ENCODE measurements at places on chromosomes 16 and 17.
A peak's percentile ranks its signal among the peaks of the same experiment; 100 is the strongest.

DNA sequence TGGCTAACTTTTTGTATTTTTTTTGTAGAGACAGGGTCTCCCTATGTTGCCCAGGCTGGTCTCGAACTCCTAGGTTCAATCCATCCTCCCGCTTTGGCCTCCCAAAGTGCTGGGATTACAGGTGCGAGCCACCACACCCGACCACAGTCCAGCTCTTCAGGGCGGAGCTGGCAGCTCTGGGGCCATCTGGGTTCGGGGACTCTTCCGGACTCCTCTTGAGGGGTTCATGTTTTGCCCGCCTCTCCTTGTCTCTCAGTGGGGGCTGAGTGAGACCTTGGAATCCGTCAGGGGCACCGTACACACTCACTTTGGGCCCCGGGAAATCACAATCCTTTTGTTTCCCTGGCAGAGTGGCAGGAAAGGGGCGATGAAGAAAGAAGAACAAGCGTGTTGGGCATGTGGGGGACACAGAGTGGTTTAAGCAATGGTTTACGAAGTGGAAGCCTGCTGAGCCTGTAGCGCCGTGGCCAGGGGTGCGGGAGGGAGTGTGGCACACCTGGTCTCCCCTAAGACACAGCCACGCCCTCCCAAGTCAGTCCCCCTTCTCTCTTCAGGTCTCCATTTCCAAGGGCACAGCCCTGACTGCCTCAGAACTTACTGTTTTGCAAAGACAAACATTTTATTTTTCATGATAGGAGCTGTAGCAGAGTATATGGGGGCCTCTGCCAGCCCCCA is 26.1 kb downstream of the TNS4 start:
- no peak for DNase-seq

DNA sequence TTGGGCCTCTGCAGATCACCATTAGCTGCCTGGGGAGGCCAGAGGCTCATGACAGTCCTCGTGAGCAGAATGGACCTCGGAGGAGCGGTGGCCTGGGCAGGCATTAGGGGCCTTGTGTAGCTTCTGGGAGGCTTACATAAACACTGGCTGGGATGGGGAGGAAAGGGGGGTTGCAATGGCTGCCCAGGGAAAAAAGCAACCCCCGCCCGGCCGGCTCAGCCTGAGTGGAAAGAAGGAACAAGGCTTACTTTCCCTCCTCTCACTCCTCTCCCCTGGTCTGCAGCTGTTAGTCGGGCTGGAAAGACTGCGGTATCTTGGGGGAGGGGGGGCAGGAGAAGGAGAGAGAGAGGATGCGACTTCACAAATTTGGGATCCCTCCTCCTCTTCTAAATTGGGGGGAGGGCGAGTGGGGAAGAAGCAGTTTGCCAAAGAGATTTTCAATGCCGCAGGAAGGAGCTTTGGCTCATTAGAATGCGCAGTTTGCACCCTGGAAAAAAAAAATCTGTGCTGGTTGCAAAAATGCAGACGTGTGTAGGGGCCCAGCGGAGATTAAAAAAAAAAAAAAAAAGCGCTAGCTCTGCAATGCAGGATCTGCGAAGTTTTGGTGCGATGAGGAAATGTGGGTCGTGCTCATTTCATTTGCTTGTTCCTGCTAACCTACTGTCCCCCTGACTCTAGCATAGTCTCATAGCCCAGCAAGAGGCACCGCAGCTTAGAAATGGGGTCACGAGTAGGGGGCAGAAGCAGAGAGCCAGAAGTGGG is 6.6 kb upstream of the NR1D1 start:
- DNase-seq: no peak

GRCh38 chr17:20896153-20896649 is 146.6 kb downstream of the USP22 start:
- DNase-seq: no peak

DNA sequence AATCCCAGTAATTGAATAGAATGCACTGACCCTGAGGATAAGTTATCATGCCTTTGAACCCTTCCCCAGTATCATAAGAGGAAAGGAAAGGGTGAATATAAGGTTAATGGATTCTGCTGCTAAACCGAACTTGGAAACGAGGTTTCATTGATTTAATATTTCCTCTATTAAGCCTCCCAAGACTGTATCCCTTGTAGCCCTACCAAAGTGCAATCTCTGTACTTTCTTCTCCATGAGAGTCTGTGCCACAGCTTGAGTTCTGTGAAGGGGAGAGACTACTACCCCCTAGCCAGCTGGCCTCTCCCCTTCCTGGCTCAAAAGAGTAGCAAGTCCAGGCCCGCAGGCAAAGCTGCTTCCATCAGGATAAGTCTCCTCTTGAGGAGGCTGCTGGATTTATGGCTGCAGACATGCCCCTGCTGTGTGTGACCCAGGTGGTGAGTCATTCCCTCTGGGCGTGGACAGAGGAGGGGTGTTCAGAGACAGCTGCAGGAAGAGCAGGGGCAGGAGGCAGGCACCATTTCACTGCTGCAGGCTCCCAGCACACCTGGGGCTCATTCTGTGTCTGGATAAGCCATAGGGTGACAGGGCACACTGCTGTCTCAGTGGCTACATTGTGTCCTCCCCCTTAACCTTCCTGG is 58.4 kb downstream of the TOM1L2 start:
- DNase-seq: peak; percentile 38

DNA sequence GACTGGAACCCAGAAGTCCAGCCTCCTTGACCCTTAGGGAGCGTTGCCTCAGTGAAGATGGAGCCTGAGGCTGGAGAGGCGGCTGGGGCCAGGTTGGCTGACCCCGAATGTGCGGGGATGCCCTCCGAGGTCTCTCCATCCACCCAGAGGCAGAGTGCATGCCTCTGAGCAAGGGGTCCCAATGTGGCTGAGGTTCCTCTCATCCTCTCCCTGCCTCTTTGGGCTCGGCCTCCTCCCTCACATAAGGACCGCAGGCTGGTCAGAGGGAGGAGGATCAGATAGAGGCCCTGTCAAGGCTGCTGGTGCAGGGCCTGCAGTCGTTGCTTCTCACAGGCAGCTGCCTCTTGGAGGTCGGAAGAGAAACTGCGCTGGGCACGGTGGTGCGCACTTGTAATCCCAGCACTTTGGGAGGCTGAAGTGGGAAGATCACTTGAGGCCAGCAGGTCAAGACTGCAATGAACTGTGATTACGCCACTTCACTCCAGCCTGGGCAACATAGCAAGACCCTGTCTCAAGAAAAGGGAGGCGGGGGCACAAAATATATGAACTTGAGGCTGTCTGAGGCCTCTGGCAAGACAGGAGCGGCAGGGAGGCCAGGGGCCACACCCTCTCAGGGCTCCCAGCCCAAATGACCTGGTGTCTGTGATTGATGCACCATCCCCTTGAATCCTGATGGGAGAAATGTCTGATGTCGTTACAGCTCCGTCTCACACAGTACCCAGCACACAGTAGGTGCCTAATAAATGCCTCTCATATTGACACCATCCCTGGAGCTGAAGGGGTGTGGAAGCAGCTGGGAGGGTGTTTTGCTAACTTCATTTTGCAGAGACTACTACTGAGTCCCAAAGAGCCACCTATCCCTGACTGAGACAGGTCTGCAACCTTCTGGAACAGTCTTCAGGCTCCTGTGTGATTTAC is 220.1 kb upstream of the GSE1 start:
- DNase-seq: no peak

GRCh38 chr17:63911657-63912100 is 621 bp upstream of the CSHL1 start:
- peak; percentile 10 for DNase-seq

DNA sequence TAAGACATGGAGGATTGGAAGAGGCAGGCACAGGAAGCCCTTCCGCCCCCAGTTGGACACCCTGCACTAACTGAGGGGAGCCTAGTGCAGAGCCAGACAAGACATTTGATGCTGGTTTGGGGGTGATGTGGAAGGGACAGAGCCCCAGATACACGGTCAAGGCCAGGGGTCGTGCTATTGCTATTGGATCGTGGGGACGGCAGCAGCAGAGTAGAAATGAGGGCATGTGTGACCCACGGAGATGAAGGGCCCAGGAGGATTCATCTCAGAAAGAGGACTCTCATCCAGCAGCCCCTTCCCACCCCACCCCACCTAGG is 2.0 kb upstream of the VAMP2 start:
- no peak for DNase-seq

DNA sequence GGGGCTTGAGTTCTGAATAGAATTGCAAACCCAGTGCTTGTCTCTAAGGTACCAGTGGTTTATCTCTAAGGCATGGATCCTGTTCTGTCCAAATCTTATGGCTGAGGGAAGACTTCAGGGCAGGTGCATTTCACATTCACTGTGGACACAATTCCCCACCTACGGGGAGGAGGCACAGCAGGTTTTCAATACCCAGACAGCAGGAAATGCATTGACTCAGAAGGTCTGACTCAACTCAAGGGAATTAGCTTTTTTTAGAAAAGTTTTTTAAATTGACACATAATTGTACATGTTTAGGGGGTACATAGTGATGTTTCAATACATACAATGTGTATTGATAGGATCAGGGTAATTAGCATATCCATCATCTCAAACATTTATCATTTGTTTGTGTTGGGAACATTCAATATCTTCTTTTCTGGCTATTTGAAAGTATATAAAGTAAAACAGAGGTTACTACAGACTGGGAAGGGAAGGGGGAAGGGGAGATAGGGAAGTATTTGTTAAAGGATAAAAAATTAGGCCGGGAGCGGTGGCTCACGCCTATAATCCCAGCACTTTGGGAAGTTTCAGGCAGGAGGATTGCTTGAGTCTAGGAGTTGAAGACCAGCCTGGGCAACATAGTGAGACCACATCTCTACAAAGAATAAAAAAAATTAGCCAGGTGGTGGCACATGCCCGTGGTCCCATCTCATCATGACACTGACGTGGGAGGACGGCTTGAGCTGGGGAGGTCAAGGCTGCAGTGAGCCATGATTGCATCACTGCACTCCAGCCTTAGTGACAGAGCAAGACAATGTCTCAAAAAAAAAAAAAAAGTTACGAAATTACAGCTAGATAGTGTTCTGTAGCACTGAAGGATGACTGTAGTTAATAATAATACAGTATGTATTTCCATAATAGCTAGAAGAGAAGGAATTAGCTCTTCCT is 54.9 kb downstream of the RGS9 start:
- peak; percentile 87 for DNase-seq

- DNase-seq: peak; percentile 66
Observed at GRCh38 chr16:4032768-4033167, 83.5 kb downstream of the ADCY9 start.

Measured in inflammatory macrophage treated with lipopolysaccharide for 4 hours (primary cell).